ENCODE measurements at places on chromosomes 4 and X. TPM values are rescaled to one million over a fixed set of nuclear protein-coding genes. Genes with fewer than 3 reads are reported as not detected.

Gene CHM
- 2.8 TPM for polyA plus RNA-seq

Gene NLGN4X
- 0.13 TPM for polyA plus RNA-seq

Gene CLIC2
- 9.0 TPM for polyA plus RNA-seq

Gene CDKL2
- polyA plus RNA-seq, result not detected

Gene TNMD
- not detected for polyA plus RNA-seq

Gene IL2RG
- polyA plus RNA-seq, result 7.6 TPM

Gene FBXO8
- 27.4 TPM for polyA plus RNA-seq

Gene LRIT3
- not detected for polyA plus RNA-seq

Gene VCX
- polyA plus RNA-seq, result not detected
